ENCODE measurements at places on chromosomes 4 and X. TPM values are rescaled to one million over a fixed set of nuclear protein-coding genes. Genes with fewer than 3 reads are reported as not detected.

- no peaks in the 10 kb centered on the region for H3K4me1 ChIP-seq
- DNase-seq, result no peak
- H3K27ac ChIP-seq, result no peak overlapping the region
- H3K36me3 ChIP-seq, result no peaks in the 10 kb centered on the region
These were observed 663.4 kb downstream of the RAPGEF2 start for GRCh38 chr4:159766241-159766640.

DNA sequence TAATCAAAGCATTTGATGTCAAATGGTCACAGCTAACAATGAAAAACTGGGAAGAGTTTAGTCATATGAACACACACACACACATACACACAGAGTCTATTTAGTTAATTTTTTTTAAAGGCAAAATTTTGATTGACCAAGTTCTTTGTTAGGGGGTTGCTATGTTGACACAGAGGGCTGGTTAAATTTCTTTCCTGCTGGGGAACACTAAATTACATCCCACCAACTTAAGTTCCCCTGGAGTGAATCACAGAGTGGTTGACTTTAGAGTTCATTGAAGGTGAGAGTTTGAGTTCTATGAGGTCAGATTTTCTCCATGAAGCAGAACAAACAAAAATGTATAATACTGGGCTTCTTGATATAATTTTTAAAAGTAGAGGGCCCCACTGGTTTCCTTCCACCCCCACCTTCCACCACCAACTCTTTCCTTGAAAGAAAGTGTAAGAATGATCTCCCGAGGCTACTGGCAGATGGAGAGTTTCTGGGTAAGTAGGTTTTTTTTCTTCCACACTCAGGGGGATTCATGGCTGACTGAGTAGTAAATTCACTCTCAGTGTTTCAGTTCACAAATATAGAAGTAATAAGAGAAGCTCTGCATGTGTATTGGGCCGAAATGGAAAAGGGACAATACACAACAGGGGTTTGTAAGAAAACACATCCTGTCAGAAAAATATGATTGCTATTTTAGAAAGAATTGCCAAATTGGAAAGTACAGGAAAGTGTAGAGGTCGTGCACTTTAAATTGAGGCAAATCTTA is 917.0 kb upstream of the LCORL start:
- no peaks in the 10 kb centered on the region for H3K27me3 ChIP-seq
- peaks cover 8% of the 10 kb centered on the region for H3K4me1 ChIP-seq
- DNase-seq, result no peak
- H3K4me3 ChIP-seq, result no peak overlapping the region
- H3K36me3 ChIP-seq, result no peaks in the 10 kb centered on the region

DNA sequence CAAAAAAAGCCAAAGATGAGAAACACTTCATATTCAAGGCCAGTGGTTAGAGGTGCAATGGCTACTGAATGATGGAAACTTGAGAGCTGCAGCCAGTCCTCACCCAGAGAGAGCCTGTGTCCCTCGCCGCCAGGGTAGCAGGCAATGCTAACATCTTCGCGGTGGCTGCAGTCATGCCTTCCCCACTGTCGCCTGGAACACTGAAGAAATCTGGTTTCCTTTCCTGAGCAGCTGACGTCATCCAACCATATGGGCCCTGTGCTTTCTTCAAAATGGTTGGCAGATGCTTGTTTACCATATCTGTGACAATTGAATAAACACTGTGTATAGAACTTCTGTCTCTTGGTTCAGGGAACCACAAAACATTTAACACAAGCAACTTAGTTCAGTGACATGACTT is 39.7 kb downstream of the PRSS12 start:
- no peak for DNase-seq
- H3K27ac ChIP-seq, result no peak overlapping the region
- no peaks in the 10 kb centered on the region for H3K36me3 ChIP-seq
- H3K27me3 ChIP-seq, result no peaks in the 10 kb centered on the region

GRCh38 chr4:101501421-101501820 is 154.1 kb upstream of the PPP3CA start:
- no peak for DNase-seq
- no peak overlapping the region for H3K27ac ChIP-seq
- no peaks in the 10 kb centered on the region for H3K27me3 ChIP-seq
- no peaks in the 10 kb centered on the region for H3K4me1 ChIP-seq

DNA sequence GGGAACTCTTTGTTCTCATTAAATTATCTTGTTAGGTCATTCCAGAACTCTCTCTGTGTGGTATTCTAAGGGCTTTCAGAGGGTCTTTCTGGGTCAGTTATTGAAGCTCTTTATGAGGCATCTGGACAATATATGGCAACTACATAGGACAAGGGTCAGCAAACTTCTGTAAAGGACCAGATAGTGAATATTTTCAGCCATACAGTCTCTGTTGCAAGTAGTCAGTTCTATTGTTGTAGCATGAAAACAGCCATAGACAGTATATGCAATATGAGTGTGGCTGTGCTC is 35.1 kb downstream of the HADH start:
- H3K27me3 ChIP-seq, result no peaks in the 10 kb centered on the region
- no peaks in the 10 kb centered on the region for H3K4me1 ChIP-seq
- H3K36me3 ChIP-seq, result peaks cover 99% of the 10 kb centered on the region
- H3K27ac ChIP-seq, result no peak overlapping the region
- DNase-seq, result no peak
- no peak overlapping the region for H3K4me3 ChIP-seq

GRCh38 chrX:65933085-65933589 is 106.7 kb downstream of the VSIG4 start:
- no peak overlapping the region for H3K4me3 ChIP-seq
- H3K36me3 ChIP-seq, result no peaks in the 10 kb centered on the region
- no peaks in the 10 kb centered on the region for H3K4me1 ChIP-seq

DNA sequence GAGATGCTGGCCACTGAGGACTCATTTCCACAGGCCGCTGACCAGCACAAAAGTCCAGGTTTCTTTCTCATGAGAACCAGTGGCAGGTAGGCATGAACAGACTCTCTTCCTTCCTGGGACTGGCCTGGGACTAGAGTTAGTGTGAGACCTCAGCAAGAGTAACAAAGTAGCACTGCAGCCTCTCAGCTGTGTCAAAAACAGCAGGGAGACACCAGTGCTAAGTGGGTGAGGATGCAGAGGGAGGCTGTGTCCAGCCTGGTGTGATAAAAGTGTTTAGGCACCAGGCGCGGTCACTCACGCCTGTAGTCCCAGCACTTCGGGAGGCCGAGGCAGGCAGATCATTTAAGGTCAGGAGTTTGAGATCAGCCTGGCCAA is 42.9 kb downstream of the TRIM2 start:
- H3K4me3 ChIP-seq, result no peak overlapping the region
- peak overlapping the region; percentile 64 for H3K27ac ChIP-seq
- H3K4me1 ChIP-seq, result peaks cover 48% of the 10 kb centered on the region
- H3K36me3 ChIP-seq, result no peaks in the 10 kb centered on the region

GRCh38 chrX:1011691-1012283 is 200.7 kb downstream of the CRLF2 start:
- no peaks in the 10 kb centered on the region for H3K36me3 ChIP-seq
- no peaks in the 10 kb centered on the region for H3K4me1 ChIP-seq

DNA sequence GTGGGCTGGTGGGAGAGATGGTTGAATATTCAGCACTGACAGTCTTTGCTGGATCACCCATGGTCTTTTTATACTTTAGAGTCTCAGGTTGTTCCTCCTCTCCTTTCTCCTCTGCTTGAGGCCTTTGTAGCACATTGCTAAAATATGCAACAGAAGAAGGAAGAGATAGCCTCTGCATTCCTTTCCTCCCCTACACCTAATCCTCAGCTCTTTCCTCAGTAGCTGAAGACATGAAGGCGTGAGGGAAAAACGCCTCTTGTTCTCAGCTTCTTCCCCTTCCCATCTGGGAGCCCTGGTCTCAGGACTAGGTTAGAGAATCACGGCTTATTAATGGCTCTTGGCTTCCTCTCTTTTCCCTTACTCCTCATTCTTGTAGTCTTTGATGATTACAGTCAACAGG is 76.8 kb downstream of the RNF150 start:
- H3K4me1 ChIP-seq, result no peaks in the 10 kb centered on the region
- no peak overlapping the region for H3K27ac ChIP-seq
- no peak for DNase-seq
- no peak overlapping the region for H3K4me3 ChIP-seq
- H3K27me3 ChIP-seq, result no peaks in the 10 kb centered on the region

GRCh38 chr4:32196950-32197688 is 1477.0 kb downstream of the PCDH7 start:
- no peaks in the 10 kb centered on the region for H3K4me1 ChIP-seq
- no peak for DNase-seq
- no peak overlapping the region for H3K27ac ChIP-seq
- H3K36me3 ChIP-seq, result no peaks in the 10 kb centered on the region
- H3K4me3 ChIP-seq, result no peak overlapping the region

DNA sequence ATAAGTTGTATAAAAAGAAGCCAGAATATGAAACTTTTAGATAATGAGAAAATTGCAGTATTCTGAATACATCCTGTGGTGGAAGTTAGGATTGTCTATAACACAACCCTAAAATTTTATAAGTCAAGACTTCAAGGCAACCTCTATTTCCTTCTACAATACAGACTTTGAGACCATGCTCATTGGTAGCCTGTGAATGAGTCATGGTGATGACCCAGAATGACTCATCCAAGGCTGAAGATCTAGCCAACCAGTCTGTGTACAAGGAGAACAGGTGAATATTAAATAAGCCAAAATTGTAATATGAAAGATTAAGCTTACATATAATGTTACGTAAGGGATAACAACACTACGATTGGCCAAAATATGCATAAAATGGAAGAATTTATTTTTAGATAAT is 475.9 kb upstream of the GALNT7 start:
- H3K36me3 ChIP-seq, result no peaks in the 10 kb centered on the region
- no peaks in the 10 kb centered on the region for H3K4me1 ChIP-seq
- no peak overlapping the region for H3K27ac ChIP-seq
- no peak for DNase-seq
- H3K4me3 ChIP-seq, result no peak overlapping the region

DNA sequence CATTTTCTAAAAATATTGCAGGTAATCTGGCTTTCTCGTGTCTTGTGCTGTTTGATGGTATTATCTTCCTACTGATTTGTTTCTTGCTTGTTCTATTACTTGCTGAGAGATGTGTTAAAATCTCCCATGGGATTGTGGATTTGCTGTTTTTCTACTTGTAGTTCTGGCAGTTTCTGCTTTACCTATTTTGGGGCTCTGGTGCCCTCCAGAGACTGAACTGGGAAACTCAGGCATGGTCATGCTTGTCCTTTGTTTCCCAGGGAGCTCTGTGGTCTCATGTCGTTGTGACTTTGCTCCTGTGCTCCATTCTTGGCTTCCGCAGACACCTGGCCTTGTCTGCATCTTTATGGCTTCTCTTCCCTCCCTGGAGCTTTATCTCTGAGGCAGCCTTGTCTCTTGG is 39.5 kb downstream of the NSD2 start:
- DNase-seq, result peak; percentile 34
- H3K36me3 ChIP-seq, result peaks cover 42% of the 10 kb centered on the region
- H3K4me1 ChIP-seq, result peaks cover 13% of the 10 kb centered on the region

DNA sequence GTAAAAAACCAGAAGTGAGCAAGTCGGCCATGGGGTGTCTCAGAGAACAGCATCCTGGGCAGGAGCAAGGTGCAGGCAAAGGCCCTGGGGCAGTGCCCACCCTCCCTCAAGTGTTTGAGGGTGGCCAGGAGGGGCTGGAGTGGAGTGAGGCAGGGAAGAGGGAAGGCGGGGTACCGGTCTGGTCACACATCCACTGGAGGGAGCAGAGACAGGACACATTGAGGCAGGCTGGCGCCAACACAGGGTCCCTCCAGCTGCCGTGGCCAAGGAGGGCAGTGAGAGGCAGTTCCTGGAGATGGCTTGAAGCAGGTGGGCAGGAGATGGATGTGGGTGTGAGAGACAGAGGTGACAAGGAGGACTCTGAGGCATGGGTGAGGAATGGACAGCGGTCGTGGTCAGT is 20.3 kb upstream of the RNF4 start:
- DNase-seq, result no peak
- no peaks in the 10 kb centered on the region for H3K36me3 ChIP-seq
- H3K27me3 ChIP-seq, result no peaks in the 10 kb centered on the region
- H3K27ac ChIP-seq, result no peak overlapping the region
- H3K4me1 ChIP-seq, result no peaks in the 10 kb centered on the region

DNA sequence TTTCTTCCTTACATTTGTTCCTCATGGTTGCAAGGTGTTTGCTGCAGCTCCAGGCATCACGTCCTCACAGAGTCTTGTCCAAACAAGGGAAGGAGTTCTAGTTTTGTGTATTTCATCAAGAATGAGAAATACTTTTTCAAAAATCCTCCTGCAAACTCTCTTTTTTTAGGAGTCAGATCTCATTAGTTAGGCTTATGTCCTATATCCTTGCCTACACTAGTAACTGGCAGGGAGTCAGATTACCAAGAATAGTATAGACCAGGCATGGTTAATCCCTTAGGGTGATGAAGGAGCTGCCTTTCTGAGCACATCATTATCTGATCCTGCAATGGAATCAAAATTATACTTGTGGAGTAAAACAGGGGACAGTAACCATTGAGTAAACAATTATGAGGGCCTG is 160.4 kb downstream of the SHROOM3 start:
- no peak overlapping the region for H3K4me3 ChIP-seq
- DNase-seq, result no peak
- peaks cover 7% of the 10 kb centered on the region for H3K4me1 ChIP-seq
- peak overlapping the region; percentile 89 for H3K27ac ChIP-seq
- no peaks in the 10 kb centered on the region for H3K27me3 ChIP-seq
- H3K36me3 ChIP-seq, result no peaks in the 10 kb centered on the region

GRCh38 chr4:73868206-73869129 is 725 bp upstream of the CXCL1 start:
- H3K4me1 ChIP-seq, result peaks cover 20% of the 10 kb centered on the region
- peak overlapping the region; percentile 79 for H3K27ac ChIP-seq
- DNase-seq, result no peak
- H3K36me3 ChIP-seq, result no peaks in the 10 kb centered on the region
- no peaks in the 10 kb centered on the region for H3K27me3 ChIP-seq

DNA sequence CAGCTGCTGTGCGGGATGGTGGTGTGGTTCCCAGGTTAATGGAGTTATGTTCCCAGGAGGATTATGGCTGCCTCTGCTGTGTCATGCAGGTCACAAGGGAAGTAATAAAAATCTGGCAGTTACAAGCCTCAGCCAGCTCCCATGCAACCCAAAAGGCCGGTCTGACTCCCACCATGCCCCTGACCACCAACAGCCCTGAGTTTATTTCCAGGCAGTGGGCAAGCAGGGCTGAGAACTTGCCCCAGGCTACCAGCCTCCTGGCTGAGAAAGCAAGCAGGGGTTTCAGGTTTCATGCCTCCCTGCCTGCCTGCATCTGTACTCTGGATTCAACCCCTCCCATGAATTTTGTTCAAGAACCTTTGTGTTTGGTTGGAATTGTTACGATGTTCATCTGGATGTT is 732.7 kb upstream of the POU3F4 start:
- no peak for DNase-seq
- H3K27ac ChIP-seq, result no peak overlapping the region
- no peaks in the 10 kb centered on the region for H3K27me3 ChIP-seq
- no peaks in the 10 kb centered on the region for H3K36me3 ChIP-seq

- no peaks in the 10 kb centered on the region for H3K4me1 ChIP-seq
- no peaks in the 10 kb centered on the region for H3K27me3 ChIP-seq
- H3K4me3 ChIP-seq, result peak overlapping the region; percentile 64
These were observed 420 bp downstream of the CC2D2A start for GRCh38 chr4:15470128-15470475.

GRCh38 chr4:15794426-15794825 is 16.3 kb downstream of the CD38 start:
- no peak overlapping the region for H3K27ac ChIP-seq
- H3K27me3 ChIP-seq, result no peaks in the 10 kb centered on the region
- no peaks in the 10 kb centered on the region for H3K4me1 ChIP-seq
- no peak for DNase-seq
- no peaks in the 10 kb centered on the region for H3K36me3 ChIP-seq

The ARR3 gene
- total RNA-seq, result not detected

The HERC3 gene
- 47.8 TPM for total RNA-seq

The TMPRSS11B gene
- not detected for total RNA-seq

The CXorf49 gene
- not detected for total RNA-seq

The CHRDL1 gene
- 6.5 TPM for total RNA-seq

Data from stomach (tissue), 19 donors.